ENCODE measurements at places on chromosomes 4 and X. TPM values are rescaled to one million over a fixed set of nuclear protein-coding genes. Genes with fewer than 3 reads are reported as not detected.

GRCh38 chr4:71415491-71415890 is 76.7 kb downstream of the SLC4A4 start:
- no peak for DNase-seq

DNA sequence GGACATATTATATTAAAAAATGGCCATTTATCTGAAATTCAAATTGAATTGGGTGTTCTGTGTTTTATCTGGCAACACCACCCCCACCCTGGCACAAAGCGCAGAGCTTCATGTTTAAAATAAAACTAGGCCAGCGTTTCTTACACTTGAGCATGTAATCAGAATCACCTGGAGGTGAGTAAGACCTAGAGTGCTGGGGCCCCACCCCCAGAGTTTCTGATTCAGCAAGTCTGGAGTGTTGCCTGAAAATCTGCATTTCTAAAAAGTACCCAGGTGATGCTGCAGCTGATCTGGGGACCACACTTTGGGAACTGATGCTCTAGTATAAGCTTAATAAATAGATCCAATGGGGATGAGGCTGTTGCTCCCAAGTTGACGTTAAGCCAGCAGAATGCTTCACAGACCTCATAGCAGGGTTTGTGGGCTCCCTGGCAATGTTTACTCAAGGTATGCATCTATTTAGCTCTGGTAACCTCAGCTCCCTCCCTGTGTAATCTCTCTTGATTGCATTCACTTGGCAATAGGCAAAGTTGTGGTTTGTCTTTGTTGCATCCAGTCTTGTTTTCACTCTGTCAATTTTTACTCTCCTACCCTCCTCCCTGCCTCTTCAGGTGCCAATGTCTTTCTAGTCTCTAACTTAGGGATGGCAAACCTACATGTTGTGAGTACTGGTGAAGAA is 99.8 kb upstream of the TEX13D start:
- DNase-seq: no peak

- peak; percentile 93 for DNase-seq
Observed at GRCh38 chr4:2843263-2843940, at the start of gene ADD1. TSS of gene ADD1 (plus strand) at chr4:2843844. CDS start at chr4:2875916, 32,072 bp downstream.

HTN3 gene
- total RNA-seq: not detected

ZBED1 gene
- total RNA-seq: 32.0 TPM

USP51 gene
- total RNA-seq: 5.2 TPM

Measured in dorsolateral prefrontal cortex (tissue), 122 donors.